ENCODE measurements at places on chromosomes 5 and 9. TPM values are rescaled to one million over a fixed set of nuclear protein-coding genes. Genes with fewer than 3 reads are reported as not detected.

DNA sequence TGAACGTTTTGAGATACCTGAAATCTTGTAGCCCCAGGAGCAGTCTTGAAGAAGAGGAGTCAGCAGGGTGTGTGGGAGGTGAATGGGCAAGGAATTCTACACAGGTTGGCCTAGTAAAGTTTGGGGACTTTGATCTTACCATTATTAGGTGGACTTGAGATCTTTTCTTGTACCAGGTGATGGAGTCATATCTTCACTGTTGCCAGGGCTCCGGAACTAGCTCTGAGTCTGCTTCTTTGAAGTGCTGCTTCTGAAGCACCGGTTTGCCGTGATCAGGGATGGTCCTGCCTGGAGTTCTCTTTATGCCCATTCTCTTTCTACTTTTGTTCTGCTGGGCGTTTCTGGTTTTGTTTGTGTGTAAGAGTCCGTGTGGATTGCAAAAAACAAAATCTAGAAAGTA lies 27.4 kb downstream of the RCL1 start:
- H3K36me3 ChIP-seq: no peaks in the 10 kb centered on the region
- no peaks in the 10 kb centered on the region for H3K27me3 ChIP-seq
- no peak overlapping the region for H3K4me3 ChIP-seq
- no peak overlapping the region for H3K27ac ChIP-seq

DNA sequence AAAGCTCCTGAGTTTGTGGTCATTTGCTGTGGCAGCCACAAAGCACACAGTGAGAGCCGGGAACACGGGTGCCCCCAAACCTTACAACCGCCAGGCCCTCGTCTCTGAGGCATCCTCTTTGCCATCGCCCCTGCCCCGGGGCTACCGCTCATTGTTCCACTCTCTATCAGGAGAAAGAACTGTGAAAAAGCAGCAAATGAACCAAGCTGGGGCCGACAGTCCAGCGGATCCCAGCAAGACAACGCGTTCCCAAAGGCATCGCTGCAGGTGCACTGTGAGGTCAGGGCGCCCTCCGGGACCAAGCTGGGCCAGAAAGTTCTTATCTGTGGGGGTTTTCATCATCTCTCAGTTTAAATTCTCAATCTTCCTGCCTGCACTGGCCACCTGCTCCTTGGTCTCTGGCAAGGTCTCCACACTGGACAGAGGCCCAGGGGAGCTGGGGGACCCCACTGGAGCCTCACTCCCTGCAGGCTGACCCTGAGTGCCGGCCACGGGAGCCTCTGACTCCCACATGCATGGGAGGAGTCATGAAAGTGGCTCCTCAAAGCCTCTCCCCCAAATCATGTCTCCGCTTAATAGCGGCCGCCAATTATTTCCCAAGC lies 32.1 kb downstream of the VAV2 start:
- H3K4me3 ChIP-seq: no peak overlapping the region
- H3K27ac ChIP-seq: no peak overlapping the region
- H3K36me3 ChIP-seq: no peaks in the 10 kb centered on the region
- DNase-seq: no peak

GRCh38 chr5:55338092-55338613 lies 30.4 kb downstream of the MTREX start:
- peaks cover 10% of the 10 kb centered on the region for H3K4me1 ChIP-seq
- peaks cover 37% of the 10 kb centered on the region for H3K36me3 ChIP-seq
- no peak overlapping the region for H3K27ac ChIP-seq

NIPAL4 gene
- not detected for total RNA-seq

DNA sequence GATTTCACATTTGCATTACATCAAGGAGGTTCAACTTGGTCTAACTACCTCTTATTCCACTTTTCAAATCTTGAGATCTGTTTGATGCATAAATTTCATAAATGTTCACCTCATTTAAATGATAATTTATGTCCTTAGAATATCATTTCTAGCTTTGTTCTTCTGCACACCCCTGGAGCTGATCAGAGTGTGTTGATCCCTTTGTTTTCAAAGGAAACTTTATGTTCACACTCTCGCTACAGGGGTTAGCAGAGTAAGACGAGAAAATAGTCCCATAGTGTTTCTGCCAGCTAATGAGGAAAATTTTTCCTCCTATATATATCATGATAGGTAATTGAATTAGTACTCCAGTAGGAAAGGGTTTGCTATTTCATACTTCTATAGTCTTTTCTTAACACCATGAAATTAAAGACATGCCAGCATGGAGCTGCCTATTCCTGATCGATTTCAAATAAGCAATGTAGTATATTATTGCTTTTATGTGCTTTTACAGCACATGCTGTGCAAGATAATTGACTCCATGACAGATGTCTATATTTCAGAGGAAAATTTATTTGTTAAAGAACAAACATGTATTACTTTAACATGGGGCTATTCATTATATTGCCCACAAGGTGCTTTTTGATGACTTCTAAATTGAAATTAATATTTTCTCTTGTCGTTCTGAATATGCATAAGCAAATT lies 4.8 kb upstream of the PAM start:
- no peaks in the 10 kb centered on the region for H3K36me3 ChIP-seq
- no peak overlapping the region for H3K4me3 ChIP-seq
- no peak for DNase-seq
- no peak overlapping the region for H3K27ac ChIP-seq
- H3K27me3 ChIP-seq: no peaks in the 10 kb centered on the region
- H3K4me1 ChIP-seq: peaks cover 15% of the 10 kb centered on the region

Measured in left ventricle myocardium inferior (tissue), 1 donor.